ENCODE measurements at places on chromosomes 12 and 14.

DNA sequence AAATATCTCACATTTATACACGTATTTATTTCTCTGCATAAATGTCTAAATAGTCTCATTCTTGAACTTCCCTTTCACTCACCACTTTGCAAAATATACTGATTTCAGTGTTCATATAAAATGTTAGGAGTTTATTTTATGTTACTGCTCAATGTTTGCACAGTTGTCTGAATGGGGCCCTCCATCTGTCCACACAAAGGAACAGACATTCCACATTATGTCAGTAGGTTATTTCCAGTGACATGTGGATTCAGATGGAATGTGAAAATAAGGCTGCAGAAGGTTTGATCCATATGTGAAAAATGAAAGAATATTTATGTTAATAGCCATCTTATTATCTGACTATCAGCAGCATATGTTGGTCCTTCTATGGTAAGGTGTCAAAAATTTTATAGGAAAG lies 994.4 kb upstream of the SEL1L start:
- DNase-seq: no peak

- no peak for DNase-seq
Observed at GRCh38 chr12:21379218-21379617, 6.5 kb downstream of the IAPP start.

GRCh38 chr12:114679942-114680341 lies 4.0 kb downstream of the TBX3 start:
- DNase-seq: no peak

DNA sequence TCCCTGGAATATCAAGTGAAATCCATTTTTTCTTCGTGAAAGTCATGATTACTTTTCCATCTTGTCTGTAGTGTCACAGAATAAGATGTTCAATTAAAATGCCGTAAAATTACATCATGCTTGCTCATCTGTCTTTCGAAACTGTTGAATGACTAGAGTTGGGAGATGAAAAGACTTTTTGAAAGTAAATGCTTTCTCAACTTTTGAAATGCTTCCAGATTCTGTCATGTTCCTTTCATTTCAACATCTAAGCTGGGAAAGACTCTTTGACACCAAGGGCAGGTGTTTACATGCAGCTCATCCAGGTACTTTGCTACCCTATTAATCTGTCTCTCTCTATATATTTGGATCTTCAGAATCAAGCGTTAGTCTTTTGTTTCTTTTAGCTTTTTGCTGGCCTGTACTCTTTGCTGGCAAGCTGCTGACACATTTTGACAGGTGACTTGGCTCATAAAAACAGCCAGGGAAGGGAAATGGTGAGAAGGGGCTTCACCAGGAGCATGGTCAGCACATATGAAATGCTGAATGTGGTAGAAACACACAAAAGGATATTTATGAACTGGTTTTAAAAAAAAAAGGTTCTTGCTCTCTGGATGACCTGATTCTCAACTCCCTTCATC lies 77.0 kb upstream of the METAP2 start:
- DNase-seq: no peak

- peak; percentile 22 for DNase-seq
Observed at GRCh38 chr14:61569812-61570548, 125.3 kb upstream of the HIF1A start.

DNA sequence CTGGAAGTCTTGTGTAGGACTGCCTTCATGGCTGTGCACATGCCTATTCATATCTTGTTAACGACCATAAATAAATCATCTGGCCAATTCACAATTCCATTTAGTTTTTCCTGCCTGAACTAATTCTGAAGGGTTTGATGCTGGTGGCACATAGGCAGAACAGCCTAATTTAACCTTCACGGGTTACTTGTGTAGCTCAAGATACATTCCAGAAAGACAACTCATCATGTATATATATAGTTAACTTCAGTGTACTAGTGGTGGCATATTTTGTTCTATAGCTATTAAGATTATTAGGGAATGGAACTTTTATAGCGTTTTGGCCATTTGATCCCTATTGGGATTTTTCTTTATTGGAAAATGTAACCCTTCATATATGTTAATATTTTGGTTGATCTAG lies 31.4 kb downstream of the CFAP54 start:
- no peak for DNase-seq

GRCh38 chr12:122018937-122019336 lies 2.7 kb upstream of the BCL7A start:
- DNase-seq: no peak

DNA sequence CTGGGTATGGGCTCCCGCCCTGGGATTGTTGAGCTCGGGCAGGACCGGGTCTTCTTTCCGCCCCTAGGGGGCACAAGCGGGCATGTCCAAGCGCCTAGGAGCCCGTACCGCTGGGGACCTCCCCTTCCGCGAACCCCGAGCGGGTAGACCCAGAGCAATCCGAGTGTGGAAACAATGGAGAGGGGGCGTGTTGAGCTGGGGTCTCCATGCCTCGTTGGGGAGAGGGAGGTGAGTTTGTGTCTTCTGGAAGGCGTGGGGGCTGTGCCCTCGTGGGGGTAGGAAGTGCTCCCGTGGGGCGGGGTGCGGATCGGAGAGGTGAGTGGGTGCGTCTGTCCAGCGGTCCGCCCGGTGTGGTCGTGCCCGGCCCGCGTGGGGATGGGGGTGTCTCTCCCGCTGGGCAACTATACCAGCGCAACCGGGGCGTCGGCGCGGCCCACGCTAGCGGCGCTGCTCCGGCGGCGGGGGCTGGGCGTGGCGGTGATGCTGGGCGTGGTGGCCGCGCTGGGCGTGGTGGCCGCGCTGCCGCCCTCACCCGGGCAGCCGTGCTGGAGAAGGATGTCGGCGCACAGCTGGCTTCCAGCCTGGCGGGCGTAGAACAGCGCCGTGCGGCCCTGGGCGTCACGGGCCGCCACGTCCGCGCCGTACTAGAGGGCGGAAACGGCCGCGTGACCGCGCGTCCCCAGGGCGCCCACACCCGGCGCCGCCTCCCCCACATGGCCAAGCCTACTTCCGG lies 12.2 kb downstream of the AGAP2 start:
- no peak for DNase-seq

- no peak for DNase-seq
Observed at GRCh38 chr12:71299541-71300376, 139.8 kb upstream of the LGR5 start.

DNA sequence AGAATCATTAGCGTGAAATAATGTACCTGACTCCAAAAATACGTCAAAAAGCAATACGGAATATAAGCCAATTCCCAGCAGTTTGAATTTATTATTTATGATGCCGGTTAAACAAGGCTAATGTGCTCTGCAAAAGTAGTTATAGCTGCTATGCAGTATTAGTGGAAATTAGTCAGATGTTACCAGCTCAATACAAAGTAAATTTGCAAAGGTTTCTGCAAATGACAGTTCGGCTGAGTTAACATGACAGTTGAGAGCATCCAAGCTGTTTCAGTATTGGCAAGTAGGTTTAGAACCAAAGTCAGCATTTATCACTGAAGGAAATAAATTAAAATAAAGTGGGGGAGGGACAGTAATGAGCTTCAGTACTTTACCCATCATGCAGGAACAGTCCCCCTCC lies 1665.8 kb upstream of the FLRT2 start:
- DNase-seq: no peak

DNA sequence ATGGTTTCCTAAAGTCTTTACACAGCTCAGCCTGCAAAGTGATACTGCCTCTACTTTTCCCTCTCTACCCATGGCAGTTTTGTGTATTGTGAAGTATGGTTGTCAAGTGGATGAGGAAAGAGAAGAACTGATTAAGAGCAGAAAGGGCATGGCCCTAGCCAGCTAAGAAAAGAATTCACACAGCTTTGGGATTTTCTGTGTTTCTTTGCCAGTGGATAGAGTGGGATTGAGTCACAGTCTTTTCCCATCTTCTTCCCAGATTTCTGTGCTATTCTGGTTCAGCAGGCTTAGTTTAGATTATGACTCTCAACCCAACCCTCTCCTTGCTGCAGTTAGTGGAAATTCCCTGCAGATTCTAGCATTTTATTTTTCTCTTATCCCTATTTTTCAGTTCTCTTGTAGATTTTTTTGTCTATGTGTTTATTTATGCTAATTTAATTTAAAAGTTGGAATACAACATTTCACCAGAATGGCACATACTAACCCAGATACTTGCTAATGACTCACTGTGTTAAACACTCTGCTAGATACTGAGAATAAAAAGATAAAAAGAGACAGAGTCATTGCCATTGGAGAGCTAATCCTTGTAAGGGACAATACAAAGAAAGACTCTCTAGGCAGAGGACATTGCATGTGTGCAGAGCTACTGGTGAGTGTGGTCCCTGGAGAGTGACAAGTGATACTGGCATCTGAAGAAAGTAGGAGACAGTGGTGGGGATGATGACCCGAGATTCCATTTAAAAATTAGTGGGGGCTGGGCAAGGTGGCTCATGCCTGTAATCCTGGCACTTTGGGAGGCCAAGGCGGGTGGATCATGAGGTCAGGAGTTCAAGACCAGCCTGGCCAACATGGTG lies 106.3 kb downstream of the ST8SIA1 start:
- no peak for DNase-seq

- no peak for DNase-seq
Observed at GRCh38 chr12:79765157-79765556, 74.4 kb upstream of the PAWR start.

DNA sequence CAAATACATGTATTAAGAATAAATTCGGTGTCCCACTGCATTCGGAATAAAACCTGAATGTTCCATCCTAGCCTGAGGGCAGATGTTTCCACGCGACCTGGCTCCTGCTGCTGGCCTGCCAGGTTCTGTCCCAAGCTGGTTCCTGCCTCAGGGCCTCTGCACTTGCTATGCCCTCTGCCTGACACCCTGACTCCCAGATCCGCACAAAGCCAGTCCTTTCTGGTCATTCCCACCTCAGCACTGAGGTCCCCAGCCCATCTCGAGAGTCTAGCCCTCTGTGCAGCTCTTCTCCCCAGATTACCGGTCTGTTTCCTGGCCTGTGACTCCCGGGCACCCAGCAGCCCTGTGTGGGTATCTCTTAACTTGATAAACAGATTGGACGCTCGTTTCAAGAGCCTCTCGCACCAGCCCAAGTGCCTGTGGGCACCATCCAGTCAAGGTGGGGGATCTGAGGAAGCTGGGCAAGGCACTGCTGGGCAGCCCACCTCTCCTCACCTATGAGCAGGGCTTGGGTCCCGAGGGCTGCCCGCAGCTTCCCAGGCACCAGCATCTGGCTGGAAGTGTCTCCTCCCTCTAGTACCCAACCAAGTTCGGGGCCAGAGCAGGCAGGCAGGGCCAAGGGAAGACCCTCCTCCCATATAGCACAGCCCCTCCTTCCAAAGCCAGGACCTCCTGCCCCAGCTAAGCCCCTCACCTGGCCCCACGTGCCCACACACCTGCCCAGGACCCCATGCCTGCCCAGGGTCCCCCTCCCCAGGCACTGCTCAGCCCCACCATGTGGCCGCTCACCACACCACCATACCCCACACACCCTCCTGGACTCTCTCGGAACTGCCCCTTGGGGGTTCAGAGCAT lies 132.2 kb downstream of the NCOR2 start:
- DNase-seq: no peak

DNA sequence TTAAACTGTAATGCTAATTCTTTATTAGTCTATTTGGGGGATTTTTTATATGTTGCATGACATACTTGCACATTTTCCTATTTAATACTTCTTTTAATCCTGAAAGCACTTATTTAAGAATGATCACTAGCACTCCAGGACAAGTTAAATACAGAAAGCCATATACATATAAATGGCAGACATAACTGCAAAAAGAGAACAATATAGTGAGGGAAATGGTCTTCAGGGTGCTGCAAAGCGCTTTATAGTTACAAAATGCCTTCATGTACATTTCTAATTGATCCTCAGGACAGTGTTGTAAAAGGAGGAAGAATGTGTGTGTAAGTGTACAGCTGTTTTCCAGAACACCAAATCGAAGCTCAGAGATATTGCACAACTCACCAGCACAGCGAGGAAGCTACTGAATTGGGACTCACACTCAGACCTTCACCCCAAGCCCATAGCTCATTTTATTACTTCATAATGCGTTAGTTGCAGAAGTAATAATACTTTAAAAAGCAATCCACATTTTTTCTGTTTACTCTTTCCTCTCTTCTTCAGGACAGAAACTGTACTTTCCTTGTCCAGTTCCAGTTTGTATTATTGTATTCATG lies 428.2 kb downstream of the RAD51B start:
- DNase-seq: no peak

- no peak for DNase-seq
Observed at GRCh38 chr12:94074980-94075629, 73.3 kb upstream of the PLXNC1 start.

- DNase-seq: no peak
Observed at GRCh38 chr12:21509768-21510167, 8.2 kb downstream of the GOLT1B start.

DNA sequence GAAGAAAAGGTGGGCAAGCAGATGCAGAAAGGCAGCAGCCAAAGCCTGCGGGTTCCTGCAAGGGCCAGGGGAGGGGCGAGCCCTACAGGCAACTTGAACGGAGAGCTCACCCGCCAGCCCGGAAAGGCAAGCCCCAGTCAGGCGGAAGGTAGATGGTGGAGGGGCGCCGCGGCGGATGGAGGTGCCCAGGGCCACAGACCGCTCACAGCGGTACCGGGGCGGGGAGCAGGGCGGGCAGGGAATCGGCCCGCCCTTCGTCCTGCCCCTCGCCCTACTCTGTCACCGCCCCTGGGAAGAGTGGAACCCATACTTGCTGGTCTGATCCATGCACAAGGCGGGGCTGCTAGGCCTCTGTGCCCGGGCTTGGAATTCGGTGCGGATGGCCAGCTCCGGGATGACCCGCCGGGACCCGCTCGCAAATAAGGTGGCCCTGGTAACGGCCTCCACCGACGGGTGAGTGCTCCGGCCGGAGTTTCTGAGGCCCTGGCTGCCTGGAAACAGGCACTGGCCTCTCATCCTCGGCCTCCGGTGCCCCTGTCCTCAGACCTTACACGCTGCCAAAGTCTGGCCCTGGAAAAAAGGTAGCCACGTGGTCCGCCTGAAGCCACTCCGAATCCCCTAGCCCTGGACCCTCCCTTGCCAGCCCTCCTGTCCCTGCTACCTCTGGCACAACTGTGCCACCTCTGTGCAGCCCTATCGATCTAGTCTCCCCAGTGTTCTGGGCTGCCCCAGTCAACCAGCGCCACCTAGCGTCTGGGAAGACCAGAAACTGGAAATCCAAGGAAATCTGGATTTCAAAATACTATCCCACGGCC lies at the start of gene DHRS4:
Gene DHRS4, plus strand, starts transcription at position 307 of the 815 bp plus-strand sequence. Its CDS starts 19 bp downstream, at position 326.
- DNase-seq: peak; percentile 66

GRCh38 chr12:79927772-79928474 lies 7.0 kb downstream of the PPP1R12A start:
- DNase-seq: peak; percentile 35

GRCh38 chr12:38110026-38110699 lies 206.4 kb upstream of the ALG10B start:
- no peak for DNase-seq

GRCh38 chr12:24200010-24200409 lies 250.5 kb upstream of the SOX5 start:
- no peak for DNase-seq

DNA sequence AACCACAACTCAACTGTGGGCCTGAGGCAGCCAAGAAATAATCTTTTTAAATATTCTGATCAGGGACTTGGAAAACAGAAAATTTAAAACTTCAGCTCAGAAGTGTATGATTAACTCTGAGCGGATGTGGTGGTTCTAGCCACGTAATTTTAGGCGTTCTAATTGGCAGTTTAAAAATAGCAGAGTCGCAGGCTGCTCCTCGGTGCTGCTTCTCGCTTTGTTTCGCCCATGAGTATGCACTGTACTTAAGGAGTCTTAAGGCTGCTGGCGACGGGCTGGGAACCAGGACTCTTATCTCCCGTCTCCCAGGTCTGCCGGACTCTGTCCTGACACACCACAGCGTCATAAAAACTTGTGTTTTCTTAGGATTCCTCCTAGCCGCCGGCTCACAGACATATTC lies 113.4 kb upstream of the PELI2 start:
- DNase-seq: no peak
